T-helper 17 cell (primary cell): ENCODE measurements at places on chromosomes 2 and 18.

- no peak for DNase-seq
Measured at GRCh38 chr18:9400197-9400596, 65.6 kb downstream of the TWSG1 start.

- DNase-seq = no peak
Measured at GRCh38 chr18:30086351-30086750, 956.2 kb downstream of the DSC3 start.

GRCh38 chr2:234677758-234678538 is 181.1 kb upstream of the ARL4C start:
- DNase-seq = no peak

DNA sequence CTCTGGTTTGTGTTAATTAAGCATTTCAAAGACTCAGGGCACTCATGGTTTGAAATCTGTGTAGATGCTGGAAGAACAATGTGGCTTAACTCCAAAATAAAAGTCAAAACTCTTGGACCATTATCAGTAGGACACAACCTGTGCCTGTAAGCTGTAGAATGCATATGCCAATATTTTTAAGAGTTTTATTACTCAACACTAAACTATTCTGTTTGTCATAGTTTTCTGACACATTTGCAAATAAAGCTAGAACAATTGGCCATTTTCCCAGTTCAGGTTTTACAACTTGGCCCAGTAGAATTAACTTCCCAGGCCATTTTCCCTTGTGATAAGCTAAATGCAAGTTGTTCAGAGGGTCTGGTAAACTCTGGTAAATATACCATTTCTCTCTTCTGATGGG is 713.1 kb downstream of the CBLN2 start:
- DNase-seq = no peak

GRCh38 chr2:1282552-1282951 is 130.7 kb upstream of the TPO start:
- DNase-seq = no peak

DNA sequence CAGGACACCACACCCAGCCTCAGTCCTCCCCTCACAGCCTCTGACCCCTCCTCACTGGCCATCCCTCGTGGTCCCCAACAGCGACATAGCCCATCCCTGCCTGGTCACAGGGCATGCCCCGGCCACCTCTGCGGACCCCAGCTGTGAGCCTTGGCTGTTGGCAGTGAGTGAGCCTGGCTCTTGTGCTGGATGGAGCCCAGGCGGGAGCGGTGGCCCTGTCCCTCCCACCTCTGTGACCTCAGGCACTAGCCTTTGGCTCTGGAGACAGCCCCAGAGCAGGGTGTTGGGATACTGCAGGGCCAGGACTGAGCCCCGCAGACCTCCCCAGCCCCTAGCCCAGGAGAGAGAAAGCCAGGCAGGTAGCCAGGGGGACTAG is 7.9 kb downstream of the DES start:
- no peak for DNase-seq
